Endodermal cell (in vitro differentiated cells): ENCODE measurements at places on chromosomes 2 and 18.

DNA sequence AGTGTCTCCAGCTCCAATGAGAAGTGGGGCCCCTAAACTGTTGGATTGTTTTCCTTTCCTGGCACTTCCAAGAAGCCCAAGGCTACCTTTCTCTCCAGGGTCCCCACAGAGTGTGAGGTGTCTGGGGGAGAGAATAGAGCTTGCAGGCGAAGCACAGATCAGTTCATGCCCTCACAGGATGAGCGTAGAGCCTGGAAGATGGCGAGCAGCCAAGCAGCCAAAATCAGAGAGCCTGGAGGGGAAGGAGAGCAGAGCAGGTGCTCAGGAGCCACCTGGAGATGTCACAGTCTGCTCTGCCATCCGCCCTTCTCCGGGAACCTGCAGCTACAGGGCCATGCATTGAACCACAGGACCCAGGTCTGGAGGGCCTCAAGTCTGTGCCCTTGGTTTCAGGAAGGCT lies 54.7 kb upstream of the TCF7L1 start:
- no peak for DNase-seq

GRCh38 chr2:220279372-220279771 lies 651.9 kb downstream of the SLC4A3 start:
- no peak for DNase-seq

DNA sequence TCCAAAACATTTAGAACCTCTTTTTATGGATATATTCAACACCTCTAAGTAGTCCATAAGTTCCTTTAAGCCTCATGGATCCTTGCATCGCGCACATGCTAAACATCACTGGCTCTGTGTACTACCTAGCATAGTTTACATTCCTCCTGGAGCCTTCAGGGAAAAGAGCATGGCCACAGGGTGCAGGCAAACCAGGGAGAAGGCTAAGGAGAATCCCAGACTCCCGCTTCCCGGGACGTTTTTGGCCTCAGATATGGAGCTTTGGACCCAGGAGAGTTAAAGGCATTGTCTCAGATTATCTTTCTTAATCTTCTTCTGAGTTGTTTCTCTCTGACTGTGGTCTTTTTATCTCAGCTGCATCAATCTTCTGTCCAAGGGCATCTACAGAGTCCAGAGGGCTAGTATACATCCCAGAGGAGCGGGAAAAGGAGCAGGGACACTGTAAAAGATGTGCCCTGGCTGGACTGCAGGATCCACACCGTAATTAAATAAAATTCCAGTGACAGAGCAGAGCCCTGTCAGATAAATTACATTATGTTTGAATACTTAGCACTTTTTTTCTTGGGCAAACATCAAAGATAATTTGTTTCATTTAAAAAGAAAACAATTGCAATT lies 36.9 kb downstream of the RIT2 start:
- peak; percentile 55 for DNase-seq

- no peak for DNase-seq
Measured at GRCh38 chr18:74078257-74078656, 69.4 kb downstream of the FBXO15 start.

- DNase-seq, result no peak
Measured at GRCh38 chr2:47486841-47487497, 84.0 kb downstream of the MSH2 start.

- peak; percentile 36 for DNase-seq
Measured at GRCh38 chr2:9099341-9099751, 95.9 kb upstream of the MBOAT2 start.

DNA sequence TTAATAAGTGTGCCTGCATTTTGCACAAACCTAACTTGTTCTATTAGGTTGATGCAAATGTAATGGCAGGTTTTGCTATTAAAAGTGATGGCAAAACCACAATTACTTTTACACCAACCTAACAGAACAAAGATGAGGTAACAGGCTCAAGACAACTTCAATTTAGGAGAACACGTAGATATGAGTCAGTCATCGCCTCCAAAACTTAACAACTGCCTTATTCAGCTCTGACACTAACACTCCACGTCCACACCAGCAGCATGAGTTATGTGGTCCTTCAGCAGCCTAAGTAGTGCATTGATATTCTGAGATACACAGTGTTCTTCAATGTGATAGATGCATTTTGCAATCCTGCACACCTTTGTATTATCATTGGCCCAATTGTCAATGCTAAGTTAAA lies 1175.1 kb upstream of the ACVR2A start:
- DNase-seq, result no peak

DNA sequence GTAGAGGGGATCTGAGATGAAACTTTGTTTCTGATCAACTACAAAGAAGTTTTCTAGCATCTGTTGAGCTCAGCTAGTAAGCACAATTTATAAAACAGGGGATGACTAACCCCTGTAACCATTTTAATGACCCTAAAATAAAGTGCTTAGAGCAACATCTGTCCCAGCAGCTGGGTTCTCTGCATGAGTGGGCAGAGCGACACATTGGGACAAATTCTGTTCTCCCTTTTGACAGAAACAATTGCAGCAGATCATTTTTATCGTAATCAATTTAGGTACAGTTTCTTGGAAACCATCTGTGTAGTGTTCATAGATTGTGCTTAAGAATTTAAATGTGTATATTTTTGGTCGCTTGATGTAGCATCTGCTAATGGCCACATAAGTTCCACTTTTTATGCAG lies 678.0 kb downstream of the RNF144A start:
- no peak for DNase-seq

DNA sequence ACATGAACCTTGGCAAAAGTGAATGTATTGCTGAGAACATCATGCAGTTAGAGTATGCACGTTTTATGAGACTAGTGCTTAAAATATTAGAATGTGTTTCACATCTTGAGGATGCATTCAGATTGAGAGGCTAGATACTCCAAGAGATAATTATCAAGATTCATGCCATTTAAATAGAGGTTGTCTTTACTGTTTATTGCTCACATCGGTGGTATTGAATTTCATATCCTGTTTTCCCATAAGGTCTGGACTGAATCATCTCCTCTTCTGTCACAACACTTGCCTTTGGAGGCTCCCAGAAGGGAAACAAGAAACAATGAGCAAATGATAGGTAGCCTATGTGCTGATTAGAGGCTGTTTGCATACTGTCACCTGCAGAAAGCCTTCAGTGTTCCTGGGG lies 83.8 kb downstream of the CLHC1 start:
- DNase-seq, result no peak

DNA sequence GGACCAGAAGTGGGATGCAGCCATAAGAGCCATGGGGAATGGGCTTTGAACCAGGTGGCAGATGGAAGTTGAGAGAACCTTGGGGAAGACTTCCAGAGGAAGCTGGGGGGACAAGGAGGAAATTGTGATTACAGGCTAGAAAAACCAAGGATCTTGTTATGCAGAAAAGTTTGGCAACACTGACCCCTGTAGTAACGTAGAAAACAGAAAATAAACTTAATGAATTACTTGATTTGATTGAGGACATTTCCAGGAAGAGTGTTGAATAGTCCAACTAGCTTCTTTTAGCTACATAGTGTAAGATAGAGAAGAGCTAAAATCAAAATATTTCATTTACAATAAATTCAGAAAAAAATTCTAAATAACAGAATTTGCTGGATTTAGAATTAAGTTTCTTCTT lies 91.9 kb upstream of the GPC1 start:
- DNase-seq, result no peak

GRCh38 chr2:126895336-126895735 lies 3.4 kb upstream of the TEX51 start:
- peak; percentile 41 for DNase-seq

DNA sequence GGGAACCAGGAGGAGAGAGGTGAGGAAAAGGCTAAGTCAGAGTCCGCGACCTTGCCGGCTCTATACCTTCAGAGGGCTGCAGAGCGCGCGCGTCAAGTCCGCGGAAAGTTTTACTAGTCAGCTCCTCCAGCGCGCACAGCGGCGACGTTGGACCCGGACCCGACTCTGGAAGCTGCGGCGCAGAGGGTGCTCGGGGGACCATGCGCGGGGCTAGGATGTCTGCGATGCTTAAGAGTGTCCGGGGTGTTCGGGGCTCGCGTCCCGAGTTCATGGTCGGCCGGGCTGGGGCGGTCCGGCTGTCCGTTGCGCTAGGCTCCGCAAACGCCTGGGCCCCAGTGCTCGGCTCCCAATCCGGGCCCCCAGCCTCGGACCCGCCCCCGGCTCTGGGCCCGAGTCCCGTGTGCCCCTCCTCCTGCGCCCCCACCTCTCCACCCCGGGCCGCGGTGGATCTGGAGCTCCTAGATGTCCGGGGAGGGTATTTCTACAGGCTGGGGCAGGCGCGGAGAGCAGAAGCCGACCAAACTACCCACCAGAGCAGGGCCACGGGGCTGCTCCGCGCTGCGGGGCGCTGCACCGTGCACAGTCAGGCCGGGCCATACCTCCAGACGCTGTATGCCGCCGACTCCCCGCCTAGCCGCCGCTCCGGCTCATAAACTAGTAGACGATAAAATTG lies at the start of gene LBX2:
LBX2 (minus strand) TSS at position 337 of the 673 bp plus-strand sequence; CDS start at position 271, 66 bp downstream.
- peak; percentile 84 for DNase-seq

DNA sequence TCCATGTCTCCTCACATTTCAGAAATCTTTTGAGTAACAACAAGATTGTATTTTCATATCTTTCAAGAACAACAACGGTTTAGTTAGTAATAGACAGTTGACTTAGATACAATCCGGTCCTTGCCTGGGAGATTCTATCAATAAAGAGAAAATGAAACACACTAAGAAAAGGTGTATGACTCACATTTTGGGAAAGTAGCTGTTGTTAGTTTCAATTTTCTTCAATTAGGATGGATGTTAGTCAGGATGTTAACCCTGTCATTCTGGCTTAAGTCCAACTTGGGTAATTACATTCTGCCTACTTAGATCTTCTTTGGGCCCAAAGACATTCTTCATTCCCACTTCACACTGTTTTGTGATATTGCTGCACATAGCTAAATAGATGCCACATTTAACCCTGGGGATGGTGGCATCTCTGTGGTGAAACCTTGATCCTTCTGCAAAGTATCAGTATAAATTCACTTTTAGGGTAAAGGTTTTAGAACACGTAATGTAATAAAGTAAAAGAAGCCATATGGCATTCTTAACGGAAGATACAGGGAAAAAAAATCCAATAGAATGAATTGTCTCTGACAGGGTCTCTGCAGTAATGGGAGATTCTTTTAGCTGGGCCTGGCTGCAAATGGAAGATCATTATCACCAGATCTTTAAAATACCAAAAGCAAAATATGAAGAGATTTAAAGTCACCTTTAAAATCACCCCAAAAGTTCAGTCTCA lies 365.5 kb downstream of the FIGN start:
- no peak for DNase-seq

- peak; percentile 81 for DNase-seq
Measured at GRCh38 chr2:135709992-135710391, 31.7 kb upstream of the UBXN4 start.

- DNase-seq, result no peak
Measured at GRCh38 chr2:239095460-239096081, 247.7 kb downstream of the TWIST2 start.

- no peak for DNase-seq
Measured at GRCh38 chr2:39663187-39663930, 2.4 kb upstream of the TMEM178A start.

- DNase-seq, result no peak
Measured at GRCh38 chr2:85644909-85645308, 23.1 kb downstream of the SFTPB start.

GRCh38 chr2:140178234-140178633 lies 1398.0 kb upstream of the NXPH2 start:
- no peak for DNase-seq

DNA sequence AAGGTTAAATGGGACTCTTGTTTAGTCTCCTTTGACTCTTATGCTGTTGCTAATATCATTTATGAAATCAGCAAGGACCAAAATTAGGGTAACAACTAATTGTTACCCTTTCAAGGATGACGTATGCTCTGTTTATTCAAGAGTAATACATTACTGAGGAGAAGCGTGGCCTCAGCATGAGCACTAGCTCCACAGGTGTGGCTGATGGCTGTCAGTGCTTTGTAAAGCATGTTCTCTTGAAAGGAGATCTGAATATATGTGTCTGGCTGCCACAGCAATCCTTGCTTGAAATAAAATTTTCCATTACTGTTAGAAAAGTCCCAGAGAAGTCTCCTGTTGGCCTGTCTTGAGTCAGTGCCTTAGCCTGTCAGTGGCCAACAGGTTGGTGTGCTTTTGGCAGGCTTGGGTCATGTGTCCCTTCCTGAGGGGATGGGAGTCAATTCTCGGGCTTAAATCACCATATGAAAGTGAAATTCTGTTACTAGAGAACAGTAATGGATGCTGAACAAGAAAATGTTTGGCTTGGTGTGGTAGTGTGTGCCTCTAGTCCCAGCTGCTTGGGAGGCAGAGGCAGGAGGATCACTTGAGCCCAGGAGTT lies 32.7 kb downstream of the ABI2 start:
- DNase-seq, result no peak

GRCh38 chr2:171547720-171548119 lies 25.4 kb downstream of the CYBRD1 start:
- DNase-seq, result no peak

GRCh38 chr18:75199327-75199726 lies 9.6 kb downstream of the PTGR3 start:
- DNase-seq, result no peak

GRCh38 chr2:196329959-196330358 lies 158.6 kb upstream of the STK17B start:
- DNase-seq, result no peak

- no peak for DNase-seq
Measured at GRCh38 chr2:55862246-55862645, 61.3 kb downstream of the EFEMP1 start.

GRCh38 chr2:169965495-169965894 lies 138.2 kb downstream of the UBR3 start:
- no peak for DNase-seq

DNA sequence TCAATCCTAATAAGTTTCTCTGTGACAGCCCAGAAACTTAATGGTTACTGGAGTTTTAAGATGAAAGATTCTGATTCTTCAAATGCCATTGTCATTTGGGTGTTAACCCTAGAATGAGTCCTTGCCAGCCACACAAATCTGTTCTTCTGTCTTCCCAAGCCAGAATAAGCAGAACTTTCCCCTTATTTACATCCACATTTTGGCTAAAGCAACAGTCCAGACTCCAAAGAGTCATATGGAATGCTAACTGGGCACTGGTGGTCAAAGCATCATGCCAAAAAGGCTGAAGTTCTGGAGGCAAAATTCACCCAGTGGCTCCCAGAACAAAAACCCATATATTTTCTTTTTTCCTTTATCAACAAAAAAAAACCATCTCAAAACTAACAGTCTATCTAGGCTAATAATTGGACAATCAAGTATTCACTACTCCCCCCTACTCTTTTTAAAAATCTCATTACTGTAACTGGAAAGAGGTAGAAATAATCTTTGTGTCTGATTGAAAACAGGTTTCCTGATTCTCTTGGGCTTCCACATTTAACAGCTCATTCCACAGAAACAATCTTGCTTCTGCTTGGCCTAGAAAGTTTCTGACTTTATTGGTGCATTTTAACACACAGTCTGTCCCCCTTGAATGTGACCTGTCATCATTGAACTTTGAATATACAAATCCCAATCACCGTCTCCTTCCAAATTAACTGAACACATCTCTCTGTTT lies 89.6 kb upstream of the SETBP1 start:
- DNase-seq, result no peak
